Dorsolateral prefrontal cortex (tissue), 122 donors: ENCODE measurements at places on chromosomes 6 and 20.

DNA sequence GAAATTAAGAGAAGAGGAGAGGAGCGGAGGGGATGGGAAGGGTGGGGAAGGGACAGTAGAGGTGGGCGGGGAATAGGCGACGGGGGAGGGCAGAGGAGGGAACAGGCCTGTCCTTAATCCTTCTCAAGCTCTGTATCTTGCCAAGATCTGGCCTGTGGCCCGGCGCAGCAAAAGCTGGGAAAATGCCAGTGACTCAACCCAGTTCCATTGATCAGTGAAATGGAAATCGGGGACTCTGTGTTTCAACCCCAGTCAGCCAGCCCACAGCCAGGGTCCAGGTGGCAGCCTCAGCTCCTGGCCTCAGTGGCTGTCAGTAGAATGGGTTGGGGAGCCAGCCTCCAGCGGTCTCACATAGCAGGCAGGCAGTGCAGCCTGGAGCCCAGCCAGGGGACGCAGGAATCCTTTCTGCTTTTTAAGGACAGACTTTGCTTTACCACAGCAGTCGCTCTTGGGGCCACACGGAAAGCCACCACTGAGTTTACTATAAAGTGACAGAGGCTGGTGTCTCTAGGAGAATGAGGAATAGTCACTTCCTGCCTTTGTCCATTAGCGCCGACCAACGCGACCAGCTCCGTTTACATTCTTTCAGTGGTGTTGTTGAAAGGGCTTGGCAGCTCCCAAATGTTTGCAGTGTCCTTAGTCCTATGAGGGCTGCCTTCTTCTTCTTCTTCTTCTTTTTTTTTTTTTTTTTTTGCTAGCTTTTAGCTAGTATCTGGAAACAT lies 128.0 kb downstream of the RIN2 start:
- DNase-seq = peak; percentile 52

- no peak for DNase-seq
Measured at GRCh38 chr6:72894091-72894490, 272.2 kb downstream of the KCNQ5 start.

GRCh38 chr6:157089258-157089657 lies 234.1 kb downstream of the TMEM242 start:
- DNase-seq = no peak

DNA sequence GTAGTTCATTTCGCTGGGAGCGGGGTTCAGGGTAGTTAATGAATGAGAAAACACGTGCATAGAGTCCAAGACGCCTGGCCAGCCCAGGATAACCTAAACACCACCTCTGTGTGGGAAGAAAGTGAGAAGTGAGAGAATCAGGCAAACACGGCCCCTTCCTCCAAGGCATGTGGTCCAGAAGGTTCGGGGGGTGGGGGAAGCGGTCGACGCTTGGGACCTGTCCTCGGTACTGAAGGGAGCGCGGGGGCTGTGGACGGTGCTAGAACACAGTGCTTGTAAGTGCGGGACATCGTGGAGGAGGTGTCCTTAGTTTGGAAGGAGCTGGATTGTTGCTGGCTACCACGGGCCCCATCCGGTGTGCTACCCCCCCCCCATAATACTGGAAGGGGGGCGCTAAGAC lies 1.7 kb upstream of the VSTM2L start:
- DNase-seq = no peak

- DNase-seq = no peak
Measured at GRCh38 chr6:5411414-5411813, 150.1 kb downstream of the FARS2 start.

DNA sequence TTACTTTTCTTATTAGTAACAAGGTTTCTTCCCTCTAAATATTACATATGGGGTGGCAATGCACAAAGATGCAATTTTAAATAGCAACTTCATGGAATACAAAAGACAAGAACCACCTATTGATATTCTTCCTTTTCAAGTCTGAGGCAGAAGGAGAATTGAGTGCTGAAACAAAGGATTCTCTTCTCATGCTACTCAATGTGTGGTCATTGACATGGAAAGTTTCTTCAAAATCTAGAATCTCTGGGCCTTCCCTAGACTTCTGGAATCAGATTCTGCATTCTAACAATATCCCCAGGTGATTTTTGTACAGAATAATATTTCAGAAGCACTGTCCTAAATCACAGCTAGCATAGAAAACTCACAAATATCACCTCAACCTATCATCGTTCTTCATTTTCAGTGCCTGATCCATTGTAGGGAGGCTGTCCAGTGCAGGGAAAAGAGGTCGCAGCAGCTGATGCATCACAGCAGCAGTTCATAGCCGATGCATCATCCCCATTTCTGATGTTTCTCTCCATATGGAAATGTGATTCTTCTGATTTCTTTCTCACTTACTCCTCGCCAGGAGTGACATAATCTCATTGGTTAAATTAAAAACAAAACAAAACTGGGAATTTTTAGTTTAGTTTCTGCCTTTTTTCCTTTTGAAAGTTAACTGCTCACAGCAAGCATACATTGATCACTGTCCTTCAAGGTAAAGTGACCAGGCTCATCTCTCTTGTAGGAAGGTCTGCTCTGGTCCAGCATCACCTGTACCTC lies 139.5 kb upstream of the FAM83B start:
- DNase-seq = no peak
